ENCODE measurements at places on chromosomes 6 and 20. TPM values are rescaled to one million over a fixed set of nuclear protein-coding genes. Genes with fewer than 3 reads are reported as not detected.

Gene HEY2
- not detected for total RNA-seq

Gene MACROD2
- total RNA-seq: 8.5 TPM

Gene ZBTB12
- total RNA-seq: 16.2 TPM

Gene BPIFB1
- not detected for total RNA-seq

Gene GGTLC1
- 0.43 TPM for total RNA-seq

Gene CUTA
- total RNA-seq: 213 TPM

Gene OTOR
- total RNA-seq: not detected

Gene SNX14
- total RNA-seq: 99.1 TPM

Gene SLC39A7
- 96.4 TPM for total RNA-seq

Gene CLIC5
- total RNA-seq: 2.1 TPM

Gene CRISP2
- total RNA-seq: not detected

Gene LY6G6D
- total RNA-seq: not detected

Gene LRFN2
- not detected for total RNA-seq

Gene DDX43
- 3.1 TPM for total RNA-seq

Gene RALGAPA2
- 19.2 TPM for total RNA-seq

Gene CRYBG1
- 49.3 TPM for total RNA-seq

Gene HLA-DOB
- 4.3 TPM for total RNA-seq

Gene PSORS1C2
- not detected for total RNA-seq

Gene HS3ST5
- 0.09 TPM for total RNA-seq

Gene SLC22A3
- total RNA-seq: not detected

Gene SLC24A3
- not detected for total RNA-seq

Gene RBBP8NL
- total RNA-seq: 8.7 TPM

Gene RHAG
- total RNA-seq: not detected

Gene TFAP2D
- not detected for total RNA-seq

Gene SS18L1
- 29.0 TPM for total RNA-seq

Gene CRIP3
- total RNA-seq: 10.0 TPM

Gene NFYA
- total RNA-seq: 27.3 TPM

Gene WFDC2
- 159 TPM for total RNA-seq

Gene FBXO30
- 8.3 TPM for total RNA-seq

Gene GSTA2
- not detected for total RNA-seq

Gene APOBEC2
- not detected for total RNA-seq

Gene IRF4
- not detected for total RNA-seq

Gene PI16
- total RNA-seq: 1.9 TPM

Gene GNRH2
- total RNA-seq: 0.65 TPM

Gene WFDC12
- total RNA-seq: not detected

Gene PSORS1C1
- total RNA-seq: 34.2 TPM

Gene COL21A1
- not detected for total RNA-seq

Gene DCDC2
- 4.2 TPM for total RNA-seq

Gene RAE1
- total RNA-seq: 38.4 TPM

Gene TFAP2A
- 37.0 TPM for total RNA-seq

Gene E2F1
- total RNA-seq: 31.5 TPM

Gene PRSS35
- not detected for total RNA-seq

Gene ZHX3
- total RNA-seq: 23.3 TPM
